ENCODE measurements at places on chromosomes 16 and 17. TPM values are rescaled to one million over a fixed set of nuclear protein-coding genes. Genes with fewer than 3 reads are reported as not detected.

GRCh38 chr16:74099530-74099929, 197.1 kb upstream of the PSMD7 start:
- DNase-seq = no peak

Gene INCA1
- total RNA-seq = not detected

Gene PRSS27
- 1.2 TPM for total RNA-seq

Gene KRT17
- not detected for total RNA-seq

- DNase-seq = no peak
These were observed 10.0 kb upstream of the HP start for GRCh38 chr16:72044296-72044695.

DNA sequence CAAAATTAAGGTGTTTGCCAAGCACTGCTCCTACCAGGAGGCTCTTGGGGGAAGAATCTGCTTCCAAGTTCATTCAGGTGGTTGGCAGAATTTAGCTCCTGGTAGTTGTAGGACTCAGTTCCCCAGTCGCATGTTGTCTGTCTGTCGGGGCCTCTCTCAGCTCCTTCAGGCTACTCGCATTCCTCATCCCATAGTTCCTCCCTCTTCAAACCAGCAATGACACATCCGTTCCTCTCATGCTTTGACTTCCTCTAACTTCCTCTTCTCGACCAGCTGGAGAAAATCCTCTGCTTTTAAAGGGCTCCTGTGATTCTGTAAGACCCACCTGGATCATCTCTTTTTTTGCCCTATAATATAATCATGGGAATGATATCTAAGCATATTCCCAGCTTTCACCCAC, 108.1 kb downstream of the PMP22 start:
- DNase-seq = no peak

Gene RAB37
- 5.0 TPM for total RNA-seq

Measured in Peyer's patch (tissue), 4 donors.